ENCODE measurements at places on chromosomes 16 and 17.

GRCh38 chr16:9458816-9459215, 367.4 kb downstream of the HAPSTR1 start:
- DNase-seq: no peak

DNA sequence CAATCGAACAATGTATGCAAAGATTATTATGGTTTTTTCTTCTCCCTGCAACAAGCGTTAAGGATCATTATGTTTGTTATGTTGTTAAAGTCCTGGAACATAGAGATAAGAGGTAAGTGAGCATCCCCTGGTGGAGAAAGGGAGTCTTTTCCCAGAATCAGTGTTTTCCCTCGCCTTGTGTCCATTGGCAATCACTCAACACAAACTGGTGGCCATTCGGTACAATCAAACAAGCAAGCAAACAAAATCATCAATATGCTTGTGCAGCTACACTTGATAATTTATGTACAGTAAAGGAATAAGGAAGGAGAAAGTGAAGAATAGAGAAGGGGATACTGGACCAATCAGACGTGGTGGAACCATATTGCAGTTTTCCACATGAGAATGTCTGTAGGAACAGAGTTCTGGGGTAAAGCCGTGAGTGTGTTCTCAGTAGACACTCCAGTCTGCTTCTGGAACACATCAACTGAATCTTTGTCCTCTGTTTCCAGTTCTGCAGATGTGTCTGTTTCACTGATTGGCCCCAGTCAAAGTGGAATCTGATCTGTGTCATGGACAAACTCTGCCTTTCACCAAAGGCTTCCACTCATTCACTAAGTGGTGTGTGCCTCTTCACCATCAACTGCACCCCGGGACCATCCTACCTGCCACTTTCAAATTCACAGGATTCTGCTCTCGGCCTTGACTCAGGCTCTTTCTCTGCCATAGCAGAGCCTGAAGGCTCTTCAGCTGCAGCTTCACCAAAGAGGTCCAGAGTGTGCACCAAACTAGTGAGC, 169.5 kb downstream of the AHSP start:
- DNase-seq: no peak

GRCh38 chr16:57007050-57007449, 17.7 kb downstream of the NLRC5 start:
- DNase-seq: no peak

DNA sequence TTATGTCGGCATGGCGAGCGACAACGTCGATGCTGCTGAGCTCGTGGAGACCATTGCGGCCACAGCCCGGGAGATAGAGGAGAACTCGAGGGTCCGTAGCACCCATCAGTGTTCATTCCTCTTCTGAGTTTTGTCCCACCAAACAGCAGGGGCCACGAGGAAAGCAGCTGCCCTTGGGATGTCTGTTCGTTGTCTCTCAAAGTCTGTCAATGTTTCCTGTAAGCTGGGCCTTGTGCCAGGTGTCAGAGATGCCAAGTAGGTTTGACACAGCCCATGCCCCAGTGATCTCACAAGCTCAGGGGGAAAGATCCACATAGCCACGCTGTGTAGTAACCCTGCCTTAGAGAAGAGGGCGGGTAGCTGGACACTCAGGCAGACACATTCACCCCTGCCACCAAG, 22.6 kb downstream of the NTAN1 start:
- DNase-seq: no peak

DNA sequence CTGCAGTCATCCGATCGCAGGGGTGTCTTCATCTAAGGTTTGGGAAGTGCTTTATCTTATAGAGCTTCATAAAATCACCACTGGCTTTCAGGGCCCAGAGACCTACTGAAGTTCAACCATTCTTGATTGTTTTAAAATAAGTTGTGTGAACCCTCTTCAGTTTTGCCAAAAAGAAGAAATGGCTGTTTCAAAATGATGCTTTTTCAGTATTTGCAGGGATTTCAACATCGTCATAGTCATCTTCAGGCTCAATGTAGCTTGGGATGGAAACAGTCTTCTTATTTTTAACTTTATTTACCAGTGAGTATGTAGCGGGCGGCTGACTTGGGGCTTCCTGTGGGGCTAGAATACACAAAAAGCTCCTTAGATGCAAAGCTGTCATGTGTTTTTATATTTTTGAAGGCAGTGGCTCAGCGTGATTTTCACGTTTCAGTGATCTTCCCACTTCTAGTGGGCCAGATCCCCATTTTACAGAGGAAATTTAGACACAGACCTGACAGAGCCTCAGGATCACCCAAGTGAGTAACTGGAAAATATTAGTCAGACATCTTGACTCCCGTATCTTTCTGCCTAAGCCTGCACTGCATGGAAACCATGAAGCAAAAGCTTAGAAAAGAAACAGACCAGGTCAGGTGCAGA, 19.1 kb upstream of the ZNF594 start:
- DNase-seq: no peak

GRCh38 chr16:2455081-2455845, 4.6 kb upstream of the TEDC2 start:
- no peak for DNase-seq

DNA sequence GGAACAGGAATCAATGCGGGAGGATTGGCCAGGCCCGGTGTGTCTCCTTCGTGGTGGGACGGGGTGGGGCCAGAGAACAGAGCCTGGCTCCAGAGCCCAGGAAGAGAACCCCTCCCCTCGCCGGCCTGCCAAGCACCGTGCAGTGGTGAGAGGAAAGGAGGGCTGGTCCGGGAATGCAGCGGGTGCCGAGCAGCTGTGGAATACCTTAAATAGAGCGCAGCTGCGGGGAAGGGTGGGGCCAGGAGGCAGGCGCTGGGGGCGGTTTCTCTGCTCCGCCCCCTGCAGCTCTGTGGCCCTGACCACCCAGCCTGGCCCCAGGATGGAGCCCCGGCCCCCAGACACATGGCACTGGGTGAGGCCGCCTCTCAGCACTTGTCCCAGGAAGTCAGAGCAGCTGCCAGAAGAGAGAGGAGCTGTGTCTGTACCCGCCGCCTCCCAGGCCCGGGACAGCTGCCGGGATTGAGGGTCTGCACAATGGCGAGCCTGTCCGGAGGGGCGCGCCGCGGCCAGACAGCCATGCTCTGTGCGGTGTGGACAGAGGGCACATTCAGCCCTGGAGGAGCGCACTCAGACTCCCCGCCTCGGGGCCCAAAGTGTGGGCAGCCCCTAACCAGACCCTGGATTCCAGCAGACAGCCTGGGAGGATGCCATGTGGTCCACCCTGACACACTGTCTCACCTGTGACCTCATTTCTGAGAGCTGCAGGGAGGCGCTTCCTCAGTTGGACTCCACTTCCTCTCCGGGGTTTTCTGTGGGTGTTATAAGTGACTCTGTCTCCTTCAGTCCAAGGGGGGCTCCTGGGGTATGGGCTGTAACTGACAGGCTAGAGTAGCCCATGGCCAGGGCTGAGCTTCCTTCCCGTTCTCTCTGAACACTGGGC, 268.8 kb downstream of the SEC14L1 start:
- no peak for DNase-seq

- DNase-seq: no peak
Measured at GRCh38 chr16:25481636-25482035, 210.1 kb upstream of the HS3ST4 start.

- no peak for DNase-seq
Measured at GRCh38 chr17:80942423-80943345, 49.0 kb upstream of the CHMP6 start.

DNA sequence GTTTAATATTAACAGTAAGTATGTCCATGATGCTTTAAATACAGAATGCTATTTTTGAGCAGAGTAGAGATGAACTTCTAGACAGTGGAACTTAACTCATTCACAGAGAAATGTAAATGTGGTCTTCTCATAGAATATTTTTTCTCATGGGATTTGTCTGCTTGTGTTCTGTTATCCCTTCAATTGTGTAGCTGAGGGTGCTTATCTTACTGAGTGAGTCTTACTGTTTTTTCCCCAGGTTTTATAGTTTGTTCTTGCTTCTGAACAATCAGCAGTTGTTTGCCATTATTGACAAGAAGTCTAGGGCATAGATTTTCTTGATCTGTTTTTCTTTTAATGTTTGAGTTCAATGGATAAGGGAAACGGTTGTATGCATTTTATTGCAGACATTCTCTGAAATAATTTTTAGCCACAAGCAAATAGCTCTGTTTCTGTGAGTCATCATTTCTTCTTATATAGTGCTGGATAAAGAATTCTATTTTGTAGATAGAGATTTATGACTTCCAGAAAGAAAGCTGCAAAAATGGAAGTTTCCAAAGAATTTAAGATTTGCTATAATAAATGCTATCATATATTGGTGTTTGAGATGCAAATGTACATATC, 60.5 kb downstream of the NF1 start:
- DNase-seq: no peak

DNA sequence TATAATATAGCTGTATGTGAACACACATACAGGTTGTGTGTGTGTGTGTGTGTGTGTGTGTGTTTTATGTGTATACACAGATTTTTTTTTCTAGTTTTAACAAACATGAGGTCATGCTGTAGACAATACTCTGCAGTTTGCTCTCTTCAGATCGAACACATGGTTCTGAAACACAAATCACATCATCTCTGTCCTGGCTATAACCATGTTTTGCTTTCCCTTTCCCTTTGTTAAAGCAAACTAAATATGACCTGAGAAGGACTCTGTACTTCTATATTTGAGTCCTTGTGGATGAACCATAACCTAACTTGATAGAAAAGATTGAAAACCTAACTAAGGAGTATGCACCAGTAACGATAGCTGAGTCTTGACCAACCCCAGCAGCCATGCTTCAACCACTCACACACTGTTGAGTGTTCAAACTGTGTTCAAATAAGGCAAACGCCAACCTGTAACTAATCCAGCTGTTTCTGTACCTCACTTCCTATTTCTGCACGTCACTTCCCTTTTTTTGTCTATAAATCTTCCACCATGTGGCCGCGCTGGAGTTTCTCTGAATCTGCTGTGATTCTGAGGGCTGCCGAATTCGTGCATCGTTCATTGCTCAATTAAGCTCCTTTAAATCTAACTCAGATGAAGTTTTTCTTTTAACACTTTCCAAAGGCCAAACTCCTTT, 303.8 kb downstream of the HS3ST3B1 start:
- no peak for DNase-seq

DNA sequence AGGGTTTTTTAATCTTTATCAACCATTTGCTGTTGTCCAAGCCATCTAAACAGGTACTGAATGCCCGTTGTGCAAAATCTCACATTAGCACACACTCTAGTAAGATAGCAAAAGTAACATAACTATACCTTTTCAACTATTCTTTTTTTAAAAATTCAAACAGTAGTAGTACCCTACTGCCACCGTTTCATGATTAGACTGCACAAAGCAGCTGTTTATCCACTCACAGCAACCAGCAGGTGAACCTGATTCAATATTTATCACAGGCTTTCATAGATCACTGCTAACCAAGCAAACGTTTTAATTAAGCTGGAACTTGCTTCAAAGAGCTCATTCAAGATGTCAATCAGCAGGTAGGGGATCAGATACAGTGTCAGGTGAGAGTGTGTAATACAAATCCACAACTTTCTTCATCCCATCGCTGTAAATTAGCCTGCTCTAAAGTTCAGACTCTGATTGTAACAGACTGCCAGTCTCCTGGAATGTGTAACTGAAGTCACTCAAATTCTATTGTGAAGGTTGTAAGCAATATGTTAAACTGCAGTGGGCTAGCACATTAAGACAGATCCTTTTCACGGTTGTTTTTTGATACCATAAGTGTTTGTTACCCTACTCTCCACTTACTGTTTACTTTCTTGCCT, 47.3 kb downstream of the BRIP1 start:
- no peak for DNase-seq

GRCh38 chr16:19645557-19645981, 72.5 kb downstream of the KNOP1 start:
- DNase-seq: no peak

DNA sequence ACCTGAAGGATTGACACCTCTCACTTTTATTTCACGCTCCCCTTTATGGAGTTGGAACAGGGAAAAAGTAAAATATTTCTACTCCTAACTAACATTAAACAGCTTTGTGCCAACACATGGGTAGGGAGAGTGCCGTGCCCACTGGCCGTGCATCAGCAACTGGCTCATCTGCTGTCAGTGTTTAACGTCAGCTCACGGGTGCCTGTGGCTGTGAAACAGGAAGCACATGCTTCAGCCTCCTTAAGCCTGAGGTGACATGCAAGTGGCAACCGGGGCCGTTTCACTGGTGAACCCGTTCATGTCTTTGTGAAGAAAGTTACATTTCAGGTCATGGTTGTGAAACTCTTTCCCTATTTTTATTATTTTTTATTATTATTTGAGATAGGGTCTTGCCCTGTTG, 3.2 kb downstream of the SPG7 start:
- no peak for DNase-seq

- DNase-seq: no peak
Measured at GRCh38 chr17:41676058-41676419, 12.6 kb upstream of the EIF1 start.

GRCh38 chr16:49754495-49755312, 101.2 kb downstream of the ZNF423 start:
- no peak for DNase-seq

DNA sequence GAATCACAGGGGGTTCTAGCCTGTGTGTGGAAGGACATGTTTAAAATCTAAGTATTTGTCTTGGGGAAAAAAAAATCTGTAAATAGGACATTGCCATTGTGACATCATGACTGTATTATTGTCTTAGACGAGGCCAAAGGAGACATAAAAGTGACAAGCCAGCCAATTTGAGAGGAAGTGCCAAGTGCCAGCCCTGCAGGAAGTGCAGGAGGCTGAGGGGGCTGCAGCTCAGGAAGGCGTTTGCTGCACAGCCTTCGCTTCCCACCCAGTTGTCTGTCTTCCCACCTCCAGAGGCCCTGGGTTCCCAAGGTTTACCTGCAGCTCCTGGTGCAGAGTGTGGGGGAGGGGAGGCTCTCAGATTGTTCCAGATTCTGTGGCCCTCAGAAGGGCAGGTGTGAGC, 1.3 kb downstream of the ADCY7 start:
- DNase-seq: no peak

DNA sequence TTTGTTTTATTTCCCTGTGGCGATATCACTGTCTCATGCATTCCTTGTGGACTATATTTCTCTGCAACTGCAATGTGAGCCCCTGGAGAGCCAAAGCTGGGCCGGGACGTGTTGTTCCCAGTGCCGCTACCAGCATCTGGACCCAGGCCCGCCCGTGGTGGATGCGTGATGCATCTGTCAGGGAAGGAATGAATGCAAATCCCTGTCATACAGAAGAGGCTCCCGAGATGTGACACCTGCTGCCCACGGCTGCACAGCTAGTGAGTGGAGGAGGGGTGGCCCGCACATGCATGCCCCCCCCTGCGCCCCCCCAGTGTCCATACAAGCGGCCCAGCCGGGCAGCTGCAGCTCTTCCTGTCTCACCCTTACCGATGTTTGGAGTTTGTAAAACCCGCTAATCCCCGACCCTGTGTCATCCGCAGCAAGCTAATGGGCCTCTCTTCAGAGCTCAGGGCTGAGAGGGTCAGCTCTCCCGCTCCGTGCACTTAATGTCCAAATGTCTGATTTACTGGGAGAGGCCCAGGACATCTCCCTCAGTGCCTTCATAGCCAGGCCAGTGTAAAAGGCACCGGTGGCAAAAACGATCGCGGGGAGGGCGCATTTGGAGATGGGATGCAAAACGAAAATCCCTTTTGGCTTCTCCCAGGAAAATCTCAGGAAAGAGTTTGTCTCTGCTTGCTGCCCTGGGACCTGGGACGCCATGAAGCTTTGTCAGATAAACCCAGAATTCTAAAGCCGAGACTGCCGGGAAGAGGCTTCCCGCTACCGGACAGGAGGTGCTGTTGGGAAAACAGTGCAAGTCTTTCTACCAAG, 91.8 kb downstream of the FOXL1 start:
- no peak for DNase-seq

GRCh38 chr17:2192367-2193057, 111.1 kb downstream of the SMG6 start:
- DNase-seq: peak; percentile 43
